ENCODE measurements at places on chromosomes 12 and 14. TPM values are rescaled to one million over a fixed set of nuclear protein-coding genes. Genes with fewer than 3 reads are reported as not detected.

DNA sequence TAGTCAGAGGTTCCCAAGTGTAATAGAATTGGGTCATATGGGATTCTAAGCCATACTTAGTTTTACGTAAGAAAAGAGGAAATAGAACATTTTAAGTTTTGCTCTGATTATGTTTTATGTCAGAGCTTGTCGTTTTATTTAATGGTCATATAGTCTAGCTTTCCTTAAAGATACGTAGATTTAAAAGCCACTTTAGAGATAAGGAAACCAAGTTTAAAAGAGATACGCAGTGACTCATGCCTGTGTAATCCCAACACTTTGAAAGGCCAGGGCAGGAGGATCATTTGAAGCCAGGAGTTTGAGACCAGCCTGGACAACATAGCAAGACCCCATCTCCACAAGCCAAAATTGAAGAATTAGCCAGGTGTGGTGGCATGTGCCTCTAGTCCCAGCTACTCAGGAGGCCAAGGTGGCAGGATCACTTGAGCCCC lies 19.5 kb downstream of the MAPK1IP1L start:
- peaks cover 29% of the 10 kb centered on the region for H3K4me1 ChIP-seq
- no peak for DNase-seq

- H3K27ac ChIP-seq: no peak overlapping the region
- no peak for DNase-seq
- no peaks in the 10 kb centered on the region for H3K36me3 ChIP-seq
- H3K27me3 ChIP-seq: no peaks in the 10 kb centered on the region
- peaks cover 43% of the 10 kb centered on the region for H3K4me1 ChIP-seq
- H3K4me3 ChIP-seq: no peak overlapping the region
These were observed 1.9 kb upstream of the ARL6IP4 start for GRCh38 chr12:122978507-122978955.

- H3K27me3 ChIP-seq: no peaks in the 10 kb centered on the region
- no peak overlapping the region for H3K4me3 ChIP-seq
- H3K27ac ChIP-seq: no peak overlapping the region
- no peaks in the 10 kb centered on the region for H3K36me3 ChIP-seq
- peaks cover 6% of the 10 kb centered on the region for H3K4me1 ChIP-seq
These were observed 246.4 kb downstream of the SOX5 start for GRCh38 chr12:23703051-23703450.

The SAV1 gene
- total RNA-seq: 47.9 TPM

GRCh38 chr12:47562201-47562600 lies 143.6 kb downstream of the RPAP3 start:
- no peaks in the 10 kb centered on the region for H3K27me3 ChIP-seq
- H3K36me3 ChIP-seq: no peaks in the 10 kb centered on the region
- H3K4me3 ChIP-seq: no peak overlapping the region
- H3K4me1 ChIP-seq: no peaks in the 10 kb centered on the region
- no peak for DNase-seq

- no peaks in the 10 kb centered on the region for H3K27me3 ChIP-seq
- H3K27ac ChIP-seq: no peak overlapping the region
- H3K4me3 ChIP-seq: no peak overlapping the region
- H3K36me3 ChIP-seq: no peaks in the 10 kb centered on the region
- no peak for DNase-seq
These were observed 170.9 kb upstream of the PARP11 start for GRCh38 chr12:4044101-4044500.

DNA sequence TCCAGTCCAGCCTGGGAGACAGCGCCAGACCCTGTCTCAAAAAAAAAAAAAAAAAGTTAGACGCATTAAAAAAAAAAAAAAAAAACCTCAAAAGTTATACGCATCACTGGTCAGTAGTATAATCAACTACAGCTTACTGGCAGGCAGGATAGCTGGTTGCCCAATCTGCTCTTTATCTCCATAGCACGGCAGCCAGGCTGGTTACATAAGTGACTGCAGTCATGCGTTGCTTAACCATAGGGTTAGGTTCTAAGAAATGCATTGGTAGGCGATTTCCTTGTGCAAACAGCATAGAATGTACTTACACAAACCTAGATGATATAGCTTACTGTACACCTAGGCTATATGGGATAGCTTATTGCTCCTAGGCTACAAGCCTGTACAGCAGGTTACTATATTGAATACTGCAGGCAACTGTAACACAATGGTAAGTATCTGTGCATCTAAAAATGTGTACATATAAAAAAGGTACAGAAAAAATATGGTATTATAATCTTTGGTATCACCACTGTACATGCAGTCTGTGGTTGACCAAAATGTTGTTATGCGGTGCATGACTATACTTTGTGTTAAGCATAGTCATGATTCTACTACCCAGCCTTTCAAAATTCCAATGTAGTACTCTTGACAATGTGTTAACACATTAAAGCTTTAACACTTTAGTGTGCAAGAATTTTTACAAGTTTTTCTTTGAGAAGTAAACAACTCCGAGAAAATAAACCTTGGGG lies 8.1 kb downstream of the L2HGDH start:
- no peaks in the 10 kb centered on the region for H3K36me3 ChIP-seq
- H3K4me3 ChIP-seq: no peak overlapping the region
- H3K4me1 ChIP-seq: no peaks in the 10 kb centered on the region
- no peak overlapping the region for H3K27ac ChIP-seq
- DNase-seq: no peak
- H3K27me3 ChIP-seq: no peaks in the 10 kb centered on the region

DNA sequence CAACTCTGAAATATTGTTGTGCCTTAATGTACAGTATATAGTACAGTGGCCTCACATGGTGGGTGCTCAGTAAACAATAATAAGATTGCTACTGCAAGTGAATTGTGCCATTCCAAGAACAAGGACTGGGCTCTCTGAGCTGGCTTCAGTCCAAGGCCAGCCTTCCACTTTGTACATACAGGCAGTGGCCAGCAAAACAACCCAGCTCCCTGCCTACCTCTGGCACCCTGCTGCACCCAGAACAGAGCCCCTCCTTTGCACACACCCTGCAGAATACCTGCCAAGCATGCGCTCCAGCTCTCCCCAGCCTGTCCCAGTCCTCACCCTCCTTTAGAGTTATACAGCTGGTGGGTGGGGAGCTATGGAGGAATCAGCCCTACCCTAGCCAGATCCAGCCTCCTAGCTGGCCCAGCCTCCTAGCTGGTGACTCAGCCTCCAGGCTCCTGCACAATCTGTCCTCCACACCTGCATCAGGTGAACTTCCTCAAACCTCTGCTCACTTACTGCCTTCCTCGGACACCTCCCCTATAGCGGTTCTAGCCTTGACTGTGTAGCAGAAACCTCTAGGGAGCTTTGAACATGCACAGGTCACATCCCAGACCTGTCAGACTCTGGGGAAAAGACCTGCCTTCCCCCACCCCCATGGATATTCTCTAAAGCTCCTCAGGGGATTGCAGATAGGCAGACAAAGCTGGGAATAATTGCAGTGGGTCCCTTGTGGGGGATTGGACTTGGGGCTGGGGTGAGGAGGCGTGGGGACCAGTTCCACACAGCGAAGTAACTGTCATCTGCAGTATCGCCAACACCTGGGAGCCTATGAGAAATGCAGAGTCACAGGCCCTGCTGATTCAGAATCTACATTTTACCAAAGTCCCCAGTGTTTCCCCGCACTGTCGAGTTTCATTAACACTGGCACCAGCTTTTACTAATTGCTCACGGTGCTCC lies 17.9 kb downstream of the ZDHHC22 start:
- H3K4me1 ChIP-seq: peaks cover 37% of the 10 kb centered on the region
- no peak overlapping the region for H3K27ac ChIP-seq
- no peak overlapping the region for H3K4me3 ChIP-seq
- no peaks in the 10 kb centered on the region for H3K27me3 ChIP-seq
- peaks cover 5% of the 10 kb centered on the region for H3K36me3 ChIP-seq
- DNase-seq: no peak

- H3K27ac ChIP-seq: no peak overlapping the region
- no peaks in the 10 kb centered on the region for H3K36me3 ChIP-seq
- no peak overlapping the region for H3K4me3 ChIP-seq
- H3K4me1 ChIP-seq: no peaks in the 10 kb centered on the region
- H3K27me3 ChIP-seq: no peaks in the 10 kb centered on the region
- DNase-seq: no peak
These were observed 158.5 kb downstream of the FOXA1 start for GRCh38 chr14:37436519-37436918.

GRCh38 chr12:116262741-116263140 lies 14.8 kb downstream of the MED13L start:
- peaks cover 95% of the 10 kb centered on the region for H3K4me1 ChIP-seq
- H3K27me3 ChIP-seq: no peaks in the 10 kb centered on the region
- H3K27ac ChIP-seq: no peak overlapping the region
- no peak overlapping the region for H3K4me3 ChIP-seq
- no peaks in the 10 kb centered on the region for H3K36me3 ChIP-seq
- DNase-seq: no peak

GRCh38 chr14:102916347-102917055 lies 6.0 kb upstream of the AMN start:
- H3K4me1 ChIP-seq: no peaks in the 10 kb centered on the region
- no peak overlapping the region for H3K27ac ChIP-seq
- no peak for DNase-seq
- H3K27me3 ChIP-seq: no peaks in the 10 kb centered on the region
- H3K36me3 ChIP-seq: no peaks in the 10 kb centered on the region

The NDUFA9 gene
- 54.9 TPM for total RNA-seq

DNA sequence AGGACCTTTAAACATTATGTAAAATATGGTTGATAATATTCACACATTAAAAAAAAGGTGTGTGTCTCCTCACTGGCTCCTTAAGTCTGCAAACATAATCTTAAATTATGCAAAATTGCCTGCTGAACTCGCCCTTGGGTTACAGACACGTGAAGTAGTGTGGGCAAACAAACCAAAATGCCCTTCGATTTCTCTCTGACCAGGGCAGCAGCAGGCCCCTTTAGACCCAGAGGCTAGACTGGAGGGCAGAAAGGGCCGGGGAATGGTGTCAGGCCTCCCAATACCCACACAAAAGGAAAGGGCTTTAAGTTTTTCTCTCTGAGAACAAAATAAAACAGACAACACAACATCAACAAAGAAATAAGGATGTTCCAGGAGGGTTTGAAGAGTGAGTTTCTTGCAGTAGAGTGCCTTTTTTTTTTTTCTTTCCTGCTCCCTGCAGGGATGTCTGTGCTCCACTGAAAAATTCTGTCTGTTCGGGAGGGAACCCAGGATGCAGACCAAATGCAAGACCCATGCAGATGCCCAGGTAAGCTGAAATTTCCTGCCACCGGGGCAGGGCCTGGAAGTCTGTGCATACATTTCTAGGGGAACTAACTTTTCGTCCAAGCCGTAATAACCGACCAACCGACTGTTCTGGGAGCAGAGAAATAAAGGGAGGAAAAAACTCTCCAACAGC lies 1.7 kb downstream of the TBX3 start:
- peaks cover 10% of the 10 kb centered on the region for H3K27me3 ChIP-seq
- no peak overlapping the region for H3K27ac ChIP-seq
- no peak for DNase-seq
- peak overlapping the region; percentile 87 for H3K4me3 ChIP-seq
- peaks cover 11% of the 10 kb centered on the region for H3K4me1 ChIP-seq

- H3K4me3 ChIP-seq: no peak overlapping the region
- H3K4me1 ChIP-seq: no peaks in the 10 kb centered on the region
- no peaks in the 10 kb centered on the region for H3K36me3 ChIP-seq
These were observed 61.9 kb downstream of the DRAM1 start for GRCh38 chr12:101939306-101939705.

The ATXN7L3B gene
- total RNA-seq: 19.4 TPM
